ENCODE measurements at places on chromosomes 4 and X. TPM values are rescaled to one million over a fixed set of nuclear protein-coding genes. Genes with fewer than 3 reads are reported as not detected.

Gene ITIH6
- not detected for total RNA-seq

Gene TREX2
- 2.4 TPM for total RNA-seq

Gene CT47A7
- total RNA-seq, result not detected

Gene PABPC4L
- 0.82 TPM for total RNA-seq

Gene PAGE2B
- not detected for total RNA-seq

Gene XKRX
- total RNA-seq, result not detected

Gene UGT2A1
- total RNA-seq, result not detected

Gene VCX3A
- total RNA-seq, result not detected

Gene PABPC1L2A
- not detected for total RNA-seq

Gene GEMIN8
- total RNA-seq, result 19.3 TPM

Gene ZNF185
- 0.55 TPM for total RNA-seq
